ENCODE measurements at places on chromosomes 2 and 18. TPM values are rescaled to one million over a fixed set of nuclear protein-coding genes. Genes with fewer than 3 reads are reported as not detected.

The CREG2 gene
- not detected for total RNA-seq

DNA sequence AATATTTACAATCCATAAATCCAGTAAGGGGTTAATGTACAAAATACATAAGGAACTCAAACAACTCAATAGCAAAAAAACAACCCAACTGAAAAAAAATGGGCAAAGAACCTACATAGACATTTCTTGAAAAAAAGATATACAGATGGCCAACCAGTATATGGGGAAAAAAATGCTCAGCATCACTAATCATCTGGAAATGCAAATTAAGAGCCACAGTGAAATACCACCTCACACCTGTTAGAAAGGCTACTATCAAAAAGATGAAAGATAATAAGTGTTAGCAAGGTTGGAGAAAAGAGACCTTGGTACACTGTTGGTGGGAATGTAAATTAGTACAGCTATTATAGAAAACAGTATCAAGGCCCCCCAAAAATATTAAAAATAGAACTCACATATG is 14.6 kb downstream of the AP1S3 start:
- H3K27me3 ChIP-seq = no peaks in the 10 kb centered on the region
- no peaks in the 10 kb centered on the region for H3K36me3 ChIP-seq
- no peak overlapping the region for H3K27ac ChIP-seq
- no peak for DNase-seq
- H3K4me3 ChIP-seq = no peak overlapping the region

- H3K27me3 ChIP-seq = no peaks in the 10 kb centered on the region
- H3K27ac ChIP-seq = no peak overlapping the region
- H3K4me1 ChIP-seq = no peaks in the 10 kb centered on the region
Measured at GRCh38 chr18:74722237-74722636, 124.6 kb downstream of the ZNF407 start.

The DPP4 gene
- 7.0 TPM for total RNA-seq

The SLC25A12 gene
- 31.0 TPM for total RNA-seq

DNA sequence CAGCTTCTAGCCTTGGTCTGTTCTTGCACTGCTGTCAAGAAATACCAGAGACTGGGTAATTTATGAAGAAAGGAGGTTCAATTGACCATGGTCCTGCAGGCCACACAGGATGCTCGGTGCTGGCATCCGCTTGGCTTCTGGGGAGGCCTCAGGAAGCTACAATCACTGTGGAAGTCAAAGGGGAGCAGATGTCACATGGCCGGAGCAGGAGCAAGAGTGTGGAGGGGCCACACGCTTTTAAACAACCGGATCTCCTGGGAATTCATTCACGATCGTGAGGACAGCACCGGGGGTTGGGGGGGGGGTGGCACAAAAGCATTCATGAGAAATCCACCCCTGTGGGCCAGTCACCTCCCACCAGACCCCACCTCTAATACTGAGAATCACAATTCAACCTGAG is 850.4 kb upstream of the SALL3 start:
- H3K27me3 ChIP-seq = no peaks in the 10 kb centered on the region
- H3K27ac ChIP-seq = no peak overlapping the region
- H3K36me3 ChIP-seq = no peaks in the 10 kb centered on the region

DNA sequence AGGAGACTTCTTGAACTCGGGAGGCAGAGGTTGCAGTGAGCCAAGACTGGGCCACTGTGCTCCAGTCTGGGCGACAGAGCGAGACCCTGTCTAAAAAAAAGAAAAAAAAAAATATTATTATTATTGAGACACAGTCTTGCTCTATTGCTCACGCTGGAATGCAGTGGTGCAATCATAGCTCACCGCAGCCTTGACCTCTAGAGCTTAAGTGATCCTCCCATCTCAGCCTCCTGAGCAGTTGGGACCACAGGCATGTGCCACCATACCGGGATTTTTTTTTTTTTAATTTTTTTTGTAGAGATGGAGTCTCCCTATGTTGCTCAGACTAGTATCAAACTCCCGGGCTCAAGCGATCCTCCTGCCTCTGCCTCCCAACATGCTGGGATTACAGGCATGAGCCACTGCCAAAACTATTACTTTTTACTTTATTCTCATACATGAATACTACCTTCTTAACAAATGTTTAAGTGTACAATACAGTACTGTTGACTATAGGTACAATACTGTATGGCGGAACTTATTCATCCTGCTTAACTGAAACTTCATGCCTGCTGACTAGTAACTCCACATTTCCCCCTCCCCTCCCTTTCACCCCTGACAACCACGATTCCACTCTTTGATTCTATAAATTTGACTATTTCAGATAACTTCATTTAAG is 15.5 kb downstream of the FBXO11 start:
- no peak for DNase-seq
- no peak overlapping the region for H3K4me3 ChIP-seq
- no peaks in the 10 kb centered on the region for H3K27me3 ChIP-seq
- no peaks in the 10 kb centered on the region for H3K4me1 ChIP-seq
- no peaks in the 10 kb centered on the region for H3K36me3 ChIP-seq

- H3K4me1 ChIP-seq = peaks cover 42% of the 10 kb centered on the region
- H3K27me3 ChIP-seq = no peaks in the 10 kb centered on the region
- DNase-seq = no peak
- H3K36me3 ChIP-seq = no peaks in the 10 kb centered on the region
Measured at GRCh38 chr2:230922951-230923717, 1.9 kb downstream of the GPR55 start.

DNA sequence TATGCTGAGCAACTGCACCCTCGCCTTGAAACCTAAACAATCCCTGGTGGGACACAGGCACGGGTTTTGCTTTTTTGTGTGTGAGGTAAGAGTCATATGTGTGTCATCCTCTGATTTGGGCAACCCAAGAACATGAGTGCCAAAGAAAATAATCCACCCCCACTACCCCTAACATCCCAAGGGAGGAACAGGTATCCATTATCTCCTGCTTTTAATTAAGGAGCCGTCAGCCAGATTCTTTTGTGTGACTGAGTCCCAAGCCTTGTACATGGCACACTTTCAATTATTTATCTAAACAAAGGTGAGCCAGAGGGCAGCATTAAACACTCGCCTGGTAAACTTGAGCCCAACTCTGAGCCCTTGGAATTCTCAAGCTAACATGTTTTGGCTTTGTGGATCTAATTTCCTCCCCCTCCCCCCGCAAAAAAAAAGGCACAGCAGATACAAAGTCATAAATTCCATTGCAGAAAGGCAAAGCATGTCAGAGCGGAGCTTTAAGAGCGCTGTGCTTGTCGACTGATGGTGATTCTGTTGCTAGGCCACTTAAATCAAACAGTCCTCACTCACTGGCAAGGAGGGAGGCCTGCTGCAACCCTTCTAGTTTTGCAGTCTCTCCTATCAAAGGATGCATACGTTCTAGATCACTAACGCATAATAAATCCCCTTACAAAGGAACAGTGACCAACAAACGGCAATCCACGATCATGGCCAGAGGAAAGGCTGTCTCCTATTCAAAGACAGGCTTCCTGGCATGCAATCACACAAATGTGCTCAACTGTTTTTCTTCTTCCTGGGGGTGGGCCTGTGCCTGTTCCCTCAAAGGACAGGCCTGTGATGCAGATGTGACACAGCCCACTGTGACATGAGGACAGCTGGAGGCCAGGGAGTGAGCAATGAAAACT is 143.5 kb upstream of the LMAN1 start:
- H3K36me3 ChIP-seq = no peaks in the 10 kb centered on the region
- no peak overlapping the region for H3K4me3 ChIP-seq
- no peak overlapping the region for H3K27ac ChIP-seq
- no peaks in the 10 kb centered on the region for H3K4me1 ChIP-seq
- no peaks in the 10 kb centered on the region for H3K27me3 ChIP-seq

DNA sequence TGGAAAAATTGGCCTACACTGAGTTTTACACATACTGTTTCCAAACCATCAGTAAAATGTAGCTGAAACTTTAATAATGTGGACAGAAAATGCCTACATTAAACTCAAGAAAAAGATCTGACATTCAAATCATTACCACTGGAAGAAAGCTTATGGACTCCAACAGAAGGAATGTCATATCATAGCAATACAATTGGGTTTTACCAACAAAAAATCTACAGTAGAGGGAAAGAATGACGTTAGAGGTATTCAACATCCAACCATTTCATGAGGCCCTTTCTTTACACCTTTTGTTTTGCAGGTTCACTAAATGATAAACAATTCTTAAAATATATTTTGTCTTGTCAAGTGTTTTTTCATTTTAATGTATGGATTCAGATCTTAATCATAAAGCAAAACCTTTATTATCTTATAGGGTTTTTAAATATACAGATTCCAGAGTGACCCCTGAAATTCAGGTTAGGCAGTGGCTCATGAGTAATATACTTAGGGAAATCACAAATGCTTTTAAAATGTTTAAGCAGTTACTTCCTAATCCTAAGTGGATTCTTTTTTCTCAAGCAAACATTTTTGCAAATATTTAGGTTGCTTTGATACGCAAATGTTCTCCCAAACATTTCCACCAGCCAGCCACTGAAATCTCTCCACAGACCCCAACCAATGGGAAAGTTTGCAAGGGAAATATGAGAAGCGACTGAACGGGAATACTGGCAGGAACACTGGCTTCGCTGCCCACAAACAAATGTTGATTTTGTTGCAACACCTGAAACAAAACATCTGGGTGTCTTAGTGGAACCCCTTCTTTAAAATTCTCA is 168.7 kb downstream of the TCF4 start:
- H3K4me3 ChIP-seq = no peak overlapping the region
- DNase-seq = no peak
- H3K27me3 ChIP-seq = peaks cover 2% of the 10 kb centered on the region
- H3K36me3 ChIP-seq = no peaks in the 10 kb centered on the region

- H3K27me3 ChIP-seq = no peaks in the 10 kb centered on the region
- no peaks in the 10 kb centered on the region for H3K4me1 ChIP-seq
- H3K36me3 ChIP-seq = no peaks in the 10 kb centered on the region
- DNase-seq = no peak
- H3K4me3 ChIP-seq = no peak overlapping the region
- H3K27ac ChIP-seq = no peak overlapping the region
Measured at GRCh38 chr18:22503803-22504202, 86.1 kb upstream of the CTAGE1 start.

The SERPINB2 gene
- total RNA-seq = 12.5 TPM

- no peaks in the 10 kb centered on the region for H3K27me3 ChIP-seq
- H3K36me3 ChIP-seq = no peaks in the 10 kb centered on the region
- no peak for DNase-seq
- no peak overlapping the region for H3K27ac ChIP-seq
Measured at GRCh38 chr2:190186238-190186637, 123.7 kb upstream of the MSTN start.

GRCh38 chr18:76232779-76233178 is 262.3 kb downstream of the ZNF516 start:
- DNase-seq = no peak
- H3K4me1 ChIP-seq = no peaks in the 10 kb centered on the region
- H3K27ac ChIP-seq = no peak overlapping the region
- H3K4me3 ChIP-seq = no peak overlapping the region

The TFPI gene
- total RNA-seq = 0.41 TPM

GRCh38 chr18:51195451-51196117 is 1.9 kb downstream of the MEX3C start:
- H3K4me1 ChIP-seq = peaks cover 7% of the 10 kb centered on the region
- H3K27me3 ChIP-seq = no peaks in the 10 kb centered on the region
- H3K4me3 ChIP-seq = peak overlapping the region; percentile 69
- no peak for DNase-seq
- no peaks in the 10 kb centered on the region for H3K36me3 ChIP-seq

The ATF2 gene
- total RNA-seq = 35.8 TPM

- H3K4me3 ChIP-seq = no peak overlapping the region
- no peak for DNase-seq
- no peaks in the 10 kb centered on the region for H3K36me3 ChIP-seq
- peaks cover 14% of the 10 kb centered on the region for H3K4me1 ChIP-seq
- 0 out of 2 replicates have a peak, but pooled peaks cover 1% of the 10 kb centered on the region for H3K27me3 ChIP-seq
Measured at GRCh38 chr2:38613849-38614213, 11.1 kb upstream of the HNRNPLL start.

- H3K27me3 ChIP-seq = no peaks in the 10 kb centered on the region
- peak; percentile 88 for DNase-seq
- H3K4me3 ChIP-seq = peak overlapping the region; percentile 69
- H3K4me1 ChIP-seq = peaks cover 34% of the 10 kb centered on the region
- H3K27ac ChIP-seq = peak overlapping the region; percentile 100
- H3K36me3 ChIP-seq = peaks cover 17% of the 10 kb centered on the region
Measured at GRCh38 chr2:70083344-70084156, 3.7 kb upstream of the PCBP1 start.

The REG1B gene
- 2.7 TPM for total RNA-seq
